Fibroblast of lung (primary cell): ENCODE measurements at places on chromosomes 11 and 22.

GRCh38 chr22:37486224-37486845, at the start of gene MFNG:
TSS of gene MFNG (minus strand) at chr22:37486384. CDS start at chr22:37486177, 207 bp downstream.
- peak; percentile 17 for DNase-seq

GRCh38 chr11:19244084-19244483, 3.3 kb upstream of the E2F8 start:
- DNase-seq: no peak

DNA sequence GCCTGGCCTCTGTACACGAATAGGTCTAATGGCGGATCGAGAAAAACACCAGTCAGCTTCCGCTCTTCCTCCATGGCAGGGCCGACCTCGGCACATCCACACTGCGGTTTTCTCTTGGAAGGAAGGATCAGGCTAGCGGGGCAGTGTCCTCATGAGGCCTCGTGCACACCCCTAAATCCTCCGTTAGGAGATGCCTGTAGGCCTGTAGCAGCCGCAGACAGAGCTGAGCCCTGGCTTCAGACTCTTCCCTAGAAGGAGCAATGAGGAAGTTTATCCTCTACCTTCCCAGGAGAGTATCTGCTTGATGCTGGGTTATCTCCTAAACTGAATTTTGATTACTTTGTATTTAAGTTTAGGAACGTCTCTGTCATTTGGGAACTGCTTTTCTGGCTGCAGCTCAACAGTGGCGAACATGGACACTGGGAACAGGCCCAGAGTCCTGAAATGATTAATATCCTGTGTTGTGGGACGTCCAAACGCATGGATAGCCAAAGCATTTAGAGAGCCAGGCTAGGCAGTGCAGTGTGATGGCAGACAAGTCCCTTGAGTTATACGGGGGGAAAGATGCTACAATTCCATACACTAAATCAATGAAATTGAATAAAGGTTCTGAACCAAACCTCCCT, 16.5 kb upstream of the BMAL1 start:
- peak; percentile 46 for DNase-seq

DNA sequence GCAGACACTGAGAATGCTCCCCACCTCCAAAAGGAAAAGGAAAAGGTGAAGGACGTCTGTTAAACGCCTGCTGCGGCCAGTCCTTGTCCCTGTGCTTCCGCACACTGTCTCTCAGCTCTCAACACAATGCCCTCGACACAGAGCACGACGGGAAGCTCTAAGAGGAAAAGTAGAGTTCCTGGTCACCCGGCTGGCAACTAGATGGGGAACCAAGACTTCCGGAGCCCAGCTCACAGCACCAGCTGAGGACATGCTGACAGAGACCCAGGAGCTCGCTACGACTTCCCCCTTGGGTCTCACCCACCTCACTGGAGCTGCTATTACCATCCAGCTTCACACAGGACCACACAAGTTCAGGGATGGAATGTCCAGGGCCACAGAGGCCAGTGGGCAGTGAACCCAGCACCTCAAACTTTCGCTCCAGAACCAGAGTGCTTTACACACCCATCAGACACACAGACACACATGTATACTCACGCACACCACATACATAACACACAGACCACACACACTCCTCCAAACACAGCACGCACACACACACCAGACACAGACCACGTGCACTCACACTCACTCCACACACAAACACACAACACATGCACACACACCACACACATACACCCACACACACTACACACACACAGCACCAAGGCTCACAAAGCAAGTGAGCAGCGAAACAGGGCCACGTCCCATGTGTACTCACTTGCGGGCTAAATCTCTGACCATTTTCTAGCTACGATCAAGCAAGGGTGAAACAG, 9.6 kb downstream of the SULT4A1 start:
- DNase-seq: no peak
